ENCODE measurements at places on chromosomes 12 and 14. TPM values are rescaled to one million over a fixed set of nuclear protein-coding genes. Genes with fewer than 3 reads are reported as not detected.
A peak's percentile ranks its signal among the peaks of the same experiment; 100 is the strongest.

DNA sequence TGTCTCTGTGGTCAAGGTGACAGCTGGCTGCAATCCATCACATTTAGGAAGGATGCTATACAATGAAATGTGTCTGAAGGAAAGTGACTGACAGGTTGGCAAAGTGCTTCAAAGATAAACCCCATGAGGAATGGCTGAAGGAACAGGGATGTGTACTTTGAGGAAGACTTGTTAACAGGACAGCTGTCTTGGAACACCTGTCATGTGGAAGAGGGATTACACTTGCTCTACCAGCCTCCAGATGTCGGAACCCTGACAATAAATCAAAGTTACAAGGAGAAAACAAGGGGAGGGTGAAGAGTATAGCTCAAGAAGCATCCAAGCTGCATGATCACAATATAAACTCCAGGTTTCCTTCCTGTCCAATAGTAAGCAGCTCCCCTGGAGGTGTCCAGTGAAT, 147.8 kb upstream of the TMCC3 start:
- no peaks in the 10 kb centered on the region for H3K36me3 ChIP-seq
- DNase-seq = no peak
- no peaks in the 10 kb centered on the region for H3K27me3 ChIP-seq
- H3K4me3 ChIP-seq = no peak overlapping the region
- H3K27ac ChIP-seq = no peak overlapping the region
- peaks cover 4% of the 10 kb centered on the region for H3K4me1 ChIP-seq

Gene KRT82
- not detected for total RNA-seq

Gene NOVA1
- 3.3 TPM for total RNA-seq

Gene SCNN1A
- 0.18 TPM for total RNA-seq

Gene SOS2
- 21.3 TPM for total RNA-seq

Gene CAPZA3
- not detected for total RNA-seq

Gene NPFF
- total RNA-seq = not detected

Gene FZD10
- not detected for total RNA-seq

Gene ANO2
- 51.6 TPM for total RNA-seq

GRCh38 chr12:46522071-46522470, 149.5 kb upstream of the SLC38A2 start:
- H3K4me1 ChIP-seq = peaks cover 33% of the 10 kb centered on the region
- no peaks in the 10 kb centered on the region for H3K36me3 ChIP-seq
- DNase-seq = no peak

Gene KNTC1
- total RNA-seq = 52.9 TPM

DNA sequence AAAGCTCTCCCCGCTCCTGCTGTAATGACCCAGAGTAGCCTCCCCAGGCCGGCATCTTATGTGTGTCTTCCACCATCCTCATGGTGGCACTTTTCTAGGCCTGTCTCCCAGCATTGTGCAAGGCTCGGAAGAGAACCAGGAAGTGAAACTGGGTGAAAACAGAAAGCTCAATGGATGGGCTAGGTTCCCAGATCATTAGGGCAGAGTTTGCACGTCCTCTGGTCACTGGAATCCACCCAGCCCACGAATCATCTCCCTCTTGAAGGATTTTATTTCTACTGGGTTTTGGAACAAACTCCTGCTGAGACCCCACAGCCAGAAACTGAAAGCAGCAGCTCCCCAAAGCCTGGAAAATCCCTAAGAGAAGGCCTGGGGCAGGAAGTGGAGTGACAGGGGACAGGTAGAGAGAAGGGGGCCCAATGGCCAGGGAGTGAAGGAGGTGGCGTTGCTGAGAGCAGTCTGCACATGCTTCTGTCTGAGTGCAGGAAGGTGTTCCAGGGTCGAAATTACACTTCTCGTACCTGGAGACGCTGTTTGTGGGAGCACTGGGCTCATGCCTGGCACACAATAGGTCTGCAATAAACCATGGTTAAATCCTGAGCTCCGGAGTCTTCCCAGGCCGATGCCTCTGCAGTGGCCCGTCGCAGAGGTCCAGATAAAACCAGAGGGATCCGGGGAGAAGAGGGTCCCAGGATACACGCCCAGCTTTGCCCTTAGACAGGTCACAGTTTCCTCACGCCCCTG, 15.6 kb downstream of the ACVRL1 start:
- peaks cover 21% of the 10 kb centered on the region for H3K36me3 ChIP-seq
- no peaks in the 10 kb centered on the region for H3K27me3 ChIP-seq
- H3K4me3 ChIP-seq = no peak overlapping the region
- H3K27ac ChIP-seq = peak overlapping the region; percentile 99
- peaks cover 54% of the 10 kb centered on the region for H3K4me1 ChIP-seq
- peak; percentile 56 for DNase-seq

Gene DNAJC22
- 1.3 TPM for total RNA-seq

DNA sequence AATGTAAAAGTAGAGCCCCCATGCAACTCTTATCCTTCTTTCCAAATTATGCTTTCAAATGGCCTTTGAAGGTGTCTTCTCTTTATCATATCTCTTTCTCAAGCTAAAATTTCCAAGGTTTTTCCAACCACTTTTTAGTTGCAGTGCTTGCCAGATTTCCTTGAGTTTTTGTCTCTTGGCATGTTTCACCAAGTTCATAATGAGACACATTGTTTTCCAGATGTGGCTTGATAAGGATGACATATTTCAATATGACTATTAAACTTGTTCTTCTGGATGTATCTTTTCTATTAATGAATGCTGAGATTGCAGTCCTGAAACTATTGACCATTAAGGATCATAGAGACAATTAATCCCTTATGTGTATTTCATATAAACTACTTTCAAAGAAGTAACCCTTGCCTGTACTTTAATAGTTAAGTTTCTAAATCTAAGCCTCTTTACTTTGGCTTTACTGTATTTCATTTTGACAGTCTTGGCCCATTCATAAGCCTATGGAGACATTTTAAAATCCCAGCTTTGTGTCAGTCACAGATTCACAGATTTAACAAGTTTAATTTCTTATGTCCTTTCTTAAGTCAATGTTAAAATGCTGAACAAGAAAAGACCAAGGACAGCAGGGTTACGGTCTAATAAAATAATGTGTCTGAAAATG, 151.5 kb downstream of the LRFN5 start:
- DNase-seq = no peak
- H3K36me3 ChIP-seq = no peaks in the 10 kb centered on the region
- H3K4me3 ChIP-seq = no peak overlapping the region
- no peaks in the 10 kb centered on the region for H3K4me1 ChIP-seq

DNA sequence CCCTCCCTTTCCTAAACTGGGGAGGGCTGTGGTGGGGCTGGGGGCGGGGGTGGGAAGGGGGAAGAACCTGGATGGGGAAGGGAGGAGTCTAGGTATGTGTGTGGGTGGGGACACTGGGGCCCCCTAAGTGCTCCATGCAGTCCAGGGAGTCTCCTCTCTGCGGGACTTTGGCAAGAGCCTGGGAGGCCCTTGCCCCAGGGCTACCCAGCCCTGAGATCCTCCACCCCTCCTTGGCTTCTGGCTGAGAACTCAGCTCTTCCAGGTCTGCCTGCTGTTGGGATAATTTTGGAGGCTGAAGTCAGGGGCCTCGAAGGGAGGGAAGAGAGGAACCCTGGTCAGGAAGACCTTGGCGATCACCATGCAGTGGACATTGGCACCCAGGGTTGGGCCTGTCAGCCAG, 2.2 kb upstream of the DLK1 start:
- no peak overlapping the region for H3K4me3 ChIP-seq
- H3K27ac ChIP-seq = no peak overlapping the region
- no peaks in the 10 kb centered on the region for H3K4me1 ChIP-seq
- no peaks in the 10 kb centered on the region for H3K36me3 ChIP-seq
- peaks cover 40% of the 10 kb centered on the region for H3K27me3 ChIP-seq

DNA sequence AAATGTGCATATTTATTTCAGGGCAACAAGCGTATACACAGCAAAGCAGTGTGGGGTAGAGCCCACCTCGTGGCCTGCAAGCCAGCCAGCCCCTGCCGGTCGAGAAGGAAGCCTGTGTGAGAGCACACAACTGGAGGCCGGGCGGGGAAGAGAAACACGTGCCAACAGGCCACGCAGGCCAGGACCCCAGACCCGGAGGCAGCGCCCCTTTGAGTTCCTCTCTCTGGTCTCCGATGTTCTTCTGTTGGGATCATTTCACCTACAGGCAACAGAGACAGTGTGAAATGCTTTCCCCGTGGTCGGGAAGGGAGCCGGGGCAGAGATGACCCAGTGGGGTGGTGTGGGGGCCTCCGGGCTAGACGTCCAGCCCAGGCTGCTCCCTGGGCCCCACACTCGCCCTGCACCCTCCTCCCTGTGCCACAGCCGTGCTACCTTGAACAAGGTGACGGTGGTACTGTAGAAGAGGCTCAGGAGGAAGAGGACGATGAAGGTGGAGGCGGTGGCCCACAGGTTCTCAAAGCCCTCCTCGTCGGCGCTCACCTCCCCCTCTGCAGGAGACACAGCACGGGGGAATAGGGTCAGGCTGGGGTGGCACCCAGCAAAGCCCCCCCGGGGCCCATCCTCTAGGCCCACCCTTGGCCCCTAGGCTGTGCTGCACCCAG, 325.5 kb downstream of the TMEM121 start:
- H3K27ac ChIP-seq = no peak overlapping the region
- no peaks in the 10 kb centered on the region for H3K4me1 ChIP-seq
- H3K27me3 ChIP-seq = no peaks in the 10 kb centered on the region
- no peak for DNase-seq

GRCh38 chr12:92558215-92558773, 144.5 kb upstream of the PLEKHG7 start:
- no peaks in the 10 kb centered on the region for H3K4me1 ChIP-seq
- no peak overlapping the region for H3K4me3 ChIP-seq
- H3K36me3 ChIP-seq = no peaks in the 10 kb centered on the region
- no peak overlapping the region for H3K27ac ChIP-seq
- DNase-seq = no peak

Gene SSPN
- 0.65 TPM for total RNA-seq

Gene MGP
- 284 TPM for total RNA-seq

Gene LRTM2
- not detected for total RNA-seq

DNA sequence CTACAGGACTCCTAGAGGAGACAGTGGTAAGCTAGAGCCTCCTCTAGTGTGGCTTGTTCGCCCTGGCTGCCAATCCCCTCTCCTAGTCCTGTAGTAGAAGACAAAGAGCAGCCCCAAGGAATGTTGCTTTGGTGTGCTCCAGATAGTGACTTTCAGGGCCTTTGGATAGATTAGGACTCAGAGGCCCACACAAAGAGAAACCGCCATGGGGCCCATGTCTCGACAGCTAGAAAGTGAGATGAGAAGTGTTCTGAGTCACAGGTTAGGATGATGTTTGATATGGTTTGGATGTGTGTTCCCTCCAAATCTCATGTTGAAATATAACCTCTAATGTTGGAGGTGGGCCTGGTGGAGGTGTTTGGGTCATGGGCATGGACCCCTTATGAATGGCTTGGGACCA, 51.8 kb upstream of the JDP2 start:
- DNase-seq = no peak
- peaks cover 12% of the 10 kb centered on the region for H3K27me3 ChIP-seq
- H3K27ac ChIP-seq = no peak overlapping the region
- no peak overlapping the region for H3K4me3 ChIP-seq

GRCh38 chr14:31363331-31364073, 56.8 kb downstream of the HEATR5A start:
- H3K4me3 ChIP-seq = no peak overlapping the region
- H3K36me3 ChIP-seq = no peaks in the 10 kb centered on the region
- H3K27me3 ChIP-seq = no peaks in the 10 kb centered on the region
- H3K4me1 ChIP-seq = peaks cover 10% of the 10 kb centered on the region
- H3K27ac ChIP-seq = no peak overlapping the region
- DNase-seq = no peak

GRCh38 chr12:29921307-29921706, 137.6 kb upstream of the TMTC1 start:
- H3K4me3 ChIP-seq = no peak overlapping the region
- H3K27me3 ChIP-seq = no peaks in the 10 kb centered on the region
- H3K36me3 ChIP-seq = no peaks in the 10 kb centered on the region

- no peak overlapping the region for H3K4me3 ChIP-seq
- H3K4me1 ChIP-seq = peaks cover 31% of the 10 kb centered on the region
- no peaks in the 10 kb centered on the region for H3K27me3 ChIP-seq
- DNase-seq = peak; percentile 63
- H3K36me3 ChIP-seq = peaks cover 8% of the 10 kb centered on the region
Measured at GRCh38 chr14:74793506-74794155, 30.5 kb downstream of the YLPM1 start.

DNA sequence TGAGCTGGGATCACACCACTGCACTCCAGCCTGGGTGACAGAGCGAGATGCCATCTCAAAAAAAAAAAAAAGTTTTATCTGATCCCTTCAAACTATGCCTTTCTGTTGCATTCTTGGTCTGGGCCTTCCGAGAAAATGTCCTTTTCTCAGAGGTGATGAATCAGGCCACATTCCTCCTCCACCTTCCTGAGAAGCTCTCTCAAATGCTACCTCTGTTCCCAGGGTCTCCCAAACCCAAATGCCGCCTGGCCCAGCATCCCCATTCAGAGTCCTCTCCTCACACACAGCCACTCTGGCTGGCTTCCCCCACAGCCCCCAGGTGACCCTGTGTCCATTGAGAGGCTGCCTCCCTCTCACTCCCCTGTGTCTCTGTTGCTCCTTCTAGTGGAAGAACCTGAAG, 19.7 kb upstream of the TMED10 start:
- H3K27me3 ChIP-seq = no peaks in the 10 kb centered on the region
- no peaks in the 10 kb centered on the region for H3K36me3 ChIP-seq

Gene OR5AU1
- not detected for total RNA-seq

DNA sequence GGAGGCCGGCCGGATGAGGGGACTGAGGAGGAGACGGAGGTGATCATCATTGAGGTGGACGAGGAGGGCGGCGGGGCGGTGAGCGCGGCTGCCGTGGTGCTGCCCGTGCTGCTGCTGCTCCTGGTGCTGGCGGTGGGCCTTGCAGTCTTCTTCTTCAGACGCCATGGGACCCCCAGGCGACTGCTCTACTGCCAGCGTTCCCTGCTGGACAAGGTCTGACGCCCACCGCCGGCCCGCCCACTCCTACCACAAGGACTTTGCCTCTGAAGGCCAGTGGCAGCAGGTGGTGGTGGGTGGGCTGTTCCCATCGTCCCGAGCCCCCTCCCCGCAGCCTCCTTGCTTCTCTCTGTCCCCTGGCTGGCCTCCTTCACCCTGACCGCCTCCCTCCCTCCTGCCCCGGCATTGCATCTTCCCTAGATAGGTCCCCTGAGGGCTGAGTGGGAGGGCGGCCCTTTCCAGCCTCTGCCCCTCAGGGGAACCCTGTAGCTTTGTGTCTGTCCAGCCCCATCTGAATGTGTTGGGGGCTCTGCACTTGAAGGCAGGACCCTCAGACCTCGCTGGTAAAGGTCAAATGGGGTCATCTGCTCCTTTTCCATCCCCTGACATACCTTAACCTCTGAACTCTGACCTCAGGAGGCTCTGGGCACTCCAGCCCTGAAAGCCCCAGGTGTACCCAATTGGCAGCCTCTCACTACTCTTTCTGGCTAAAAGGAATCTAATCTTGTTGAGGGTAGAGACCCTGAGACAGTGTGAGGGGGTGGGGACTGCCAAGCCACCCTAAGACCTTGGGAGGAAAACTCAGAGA, 9.6 kb downstream of the MMP14 start:
- no peak overlapping the region for H3K4me3 ChIP-seq
- no peak for DNase-seq
- peaks cover 58% of the 10 kb centered on the region for H3K4me1 ChIP-seq
- no peaks in the 10 kb centered on the region for H3K27me3 ChIP-seq
- H3K27ac ChIP-seq = peak overlapping the region; percentile 29
- peaks cover 36% of the 10 kb centered on the region for H3K36me3 ChIP-seq

Measured in endothelial cell of umbilical vein (primary cell).